ENCODE measurements at places on chromosomes 7 and 10.

DNA sequence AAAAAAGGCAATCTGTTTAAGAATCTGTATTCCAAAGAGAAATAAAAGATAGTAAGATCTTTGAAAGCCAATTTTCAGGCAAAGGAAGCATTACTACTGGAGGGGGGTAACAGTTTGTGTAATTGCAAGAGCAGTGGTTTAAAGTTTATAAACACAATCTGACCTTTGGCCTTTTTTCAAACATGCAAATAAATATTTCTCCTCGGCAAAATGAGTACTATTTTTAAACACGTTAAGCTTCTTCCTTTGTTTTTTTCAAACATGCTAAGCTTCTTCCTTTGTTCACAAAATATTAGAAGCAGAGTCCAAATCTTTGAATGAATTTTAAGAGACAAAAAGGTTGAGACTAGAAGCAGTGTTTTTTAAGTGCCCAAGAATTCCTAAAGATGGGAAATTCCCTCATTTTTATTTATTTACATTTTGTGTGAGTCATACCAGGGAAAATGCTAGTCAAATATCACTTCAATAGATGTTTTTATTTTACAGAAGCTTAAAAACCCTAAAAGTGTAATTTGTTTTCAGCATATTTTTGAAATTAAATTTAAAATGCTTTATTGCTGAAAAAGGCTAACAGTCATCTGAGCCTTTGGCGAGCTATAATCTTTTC is 229.3 kb downstream of the GPR37 start:
- DNase-seq: no peak

DNA sequence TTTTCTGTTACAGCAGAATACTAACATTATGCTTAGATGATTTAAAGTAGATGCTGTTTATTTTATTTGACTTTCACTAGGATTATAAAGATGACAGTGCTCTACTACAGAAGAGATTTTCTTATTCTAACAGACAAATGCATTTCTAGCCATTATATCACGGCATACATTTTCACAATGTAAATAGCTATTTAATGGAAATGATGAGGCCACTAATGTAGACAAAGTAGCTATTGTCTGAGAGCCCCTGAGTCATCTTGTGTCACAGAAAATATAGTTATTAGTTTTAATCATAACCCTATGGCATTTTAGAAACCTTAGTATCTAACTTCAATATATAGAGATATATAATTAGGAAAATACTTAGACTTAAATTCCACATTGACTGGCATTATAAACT is 158.0 kb upstream of the AHR start:
- DNase-seq: no peak

DNA sequence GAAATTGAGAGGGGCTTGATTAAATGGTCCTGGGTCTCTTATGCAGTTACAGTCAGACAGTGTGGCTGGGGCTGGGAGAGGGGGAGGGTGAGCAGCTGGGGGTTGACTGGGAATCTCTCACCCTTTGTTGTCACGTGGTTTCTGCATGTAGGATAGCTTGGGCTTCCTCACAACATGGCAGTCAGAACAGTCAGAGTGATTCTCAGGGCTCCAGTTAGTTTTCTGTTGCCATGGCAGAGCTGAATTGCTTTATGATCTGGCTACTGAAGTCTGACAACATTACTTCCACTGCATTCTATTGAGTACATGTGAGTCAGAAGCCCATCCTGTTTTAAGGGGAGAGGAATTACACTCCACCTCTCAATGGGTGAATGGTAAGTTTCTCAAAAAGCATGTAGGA is 102.7 kb downstream of the WDR11 start:
- DNase-seq: no peak

DNA sequence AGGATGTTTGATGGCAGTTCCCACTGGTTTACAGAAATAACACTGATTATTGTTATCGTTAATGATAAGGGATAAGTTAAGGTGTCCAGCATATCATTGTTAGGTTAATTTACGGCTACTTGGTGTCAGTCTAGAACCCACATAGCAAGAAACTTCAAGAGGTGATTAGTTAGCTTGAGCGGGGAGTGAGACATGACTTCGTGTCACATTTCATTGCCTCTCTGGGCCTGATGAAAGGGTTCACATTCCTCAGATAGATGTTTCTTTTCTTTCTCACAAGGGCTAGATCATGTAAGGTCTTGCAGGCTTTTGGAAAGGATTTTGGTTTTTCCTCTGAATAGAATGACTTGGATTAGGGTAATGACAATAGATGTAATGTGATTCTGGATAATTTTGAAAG is 26.7 kb downstream of the WAC start:
- no peak for DNase-seq

DNA sequence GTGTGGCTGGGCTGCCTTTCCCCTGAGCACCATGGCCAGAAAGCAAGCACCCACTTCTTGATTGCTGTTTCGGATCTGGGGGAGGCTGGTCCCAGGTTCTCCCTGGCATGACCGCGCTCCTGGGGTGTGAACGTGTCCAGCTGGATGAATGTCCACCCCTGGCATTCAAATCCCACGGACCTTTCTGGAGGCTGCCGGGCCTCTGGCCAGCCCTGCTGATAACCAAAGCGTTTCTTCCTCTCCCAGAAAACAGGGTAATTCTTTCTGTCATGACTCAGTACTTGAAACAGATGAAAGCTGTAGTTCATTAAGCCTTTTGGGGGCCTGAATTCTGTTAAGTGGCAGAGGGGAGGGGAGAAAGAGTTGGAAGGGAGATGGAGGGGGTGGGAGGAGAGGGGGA is 73.1 kb upstream of the SAMD8 start:
- no peak for DNase-seq

GRCh38 chr7:135430626-135431025 is 79.3 kb downstream of the CNOT4 start:
- DNase-seq: no peak

- DNase-seq: no peak
Measured at GRCh38 chr10:127804696-127805095, 67.7 kb downstream of the FOXI2 start.

DNA sequence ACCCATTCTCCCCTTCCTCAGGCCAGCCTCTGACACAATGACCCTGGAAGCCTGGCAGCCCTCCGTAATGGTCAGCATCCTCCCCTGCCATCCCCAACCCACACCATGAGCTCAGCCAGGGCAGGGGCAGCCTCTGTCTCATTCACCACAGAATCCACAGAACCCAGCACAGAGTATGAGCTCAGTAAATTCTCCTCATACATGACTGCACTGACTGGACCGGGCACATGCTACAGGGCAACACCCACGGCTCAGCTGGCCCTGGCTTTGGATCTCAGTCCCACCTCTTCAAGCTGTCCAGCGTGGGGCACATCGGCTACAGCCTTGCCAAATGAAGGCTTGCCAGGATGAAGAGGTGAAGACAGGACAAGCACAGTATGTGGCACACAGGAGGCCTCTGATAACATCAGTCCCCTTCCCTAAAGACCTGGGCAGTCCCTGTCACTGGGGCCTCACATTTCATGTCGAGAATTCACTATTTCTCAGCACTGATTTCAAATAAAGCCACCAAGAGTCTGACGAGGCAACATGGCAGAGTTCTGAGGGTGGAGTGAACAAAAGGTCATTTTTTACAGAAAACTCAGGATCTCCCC is 7.9 kb downstream of the GPRIN2 start:
- DNase-seq: no peak

GRCh38 chr10:29214551-29214950 is 74.3 kb upstream of the LYZL1 start:
- DNase-seq: no peak

DNA sequence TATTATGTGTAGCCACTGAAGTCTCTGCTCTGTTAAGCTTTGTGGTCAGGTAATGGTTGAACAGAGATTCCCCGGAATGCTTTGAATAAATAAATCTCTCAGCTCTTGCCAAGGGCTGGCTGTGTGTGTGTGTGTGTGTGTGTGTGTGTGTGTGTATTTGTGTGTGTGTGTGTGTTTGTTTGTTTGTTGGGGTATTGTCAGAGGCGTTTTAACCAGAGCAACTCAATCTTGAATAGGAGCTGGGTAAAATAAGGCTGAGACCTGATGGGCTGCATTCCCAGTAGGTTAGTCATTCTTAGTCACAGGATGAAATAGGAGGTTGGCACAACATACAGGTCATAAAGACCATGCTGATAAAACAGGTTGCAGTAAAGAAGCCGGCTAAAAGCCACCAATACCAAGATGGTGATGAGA is 256.2 kb upstream of the CACNA2D1 start:
- no peak for DNase-seq

DNA sequence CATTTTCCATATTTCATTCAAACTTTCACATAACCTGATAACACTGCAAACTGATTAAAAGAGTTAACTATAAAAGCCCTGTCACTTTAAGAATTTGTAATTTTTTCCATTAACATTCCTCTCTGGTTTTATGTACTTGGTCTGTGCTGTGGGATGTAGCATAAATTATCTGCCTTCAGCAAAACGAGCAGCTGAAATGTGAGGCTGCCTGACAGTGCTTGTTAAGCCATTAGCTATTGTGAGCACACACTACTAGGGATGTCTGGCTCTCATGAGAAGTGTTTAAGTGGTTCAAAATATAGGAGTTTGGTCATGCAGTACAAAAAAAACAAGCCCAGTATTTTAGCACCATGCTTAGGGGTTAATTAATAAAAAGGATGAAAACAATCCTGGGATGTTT is 63.0 kb downstream of the HOXA1 start:
- DNase-seq: no peak

GRCh38 chr7:100680576-100681271 is 7.2 kb downstream of the GNB2 start:
- no peak for DNase-seq

GRCh38 chr7:117210908-117211307 is 112.0 kb downstream of the WNT2 start:
- no peak for DNase-seq

DNA sequence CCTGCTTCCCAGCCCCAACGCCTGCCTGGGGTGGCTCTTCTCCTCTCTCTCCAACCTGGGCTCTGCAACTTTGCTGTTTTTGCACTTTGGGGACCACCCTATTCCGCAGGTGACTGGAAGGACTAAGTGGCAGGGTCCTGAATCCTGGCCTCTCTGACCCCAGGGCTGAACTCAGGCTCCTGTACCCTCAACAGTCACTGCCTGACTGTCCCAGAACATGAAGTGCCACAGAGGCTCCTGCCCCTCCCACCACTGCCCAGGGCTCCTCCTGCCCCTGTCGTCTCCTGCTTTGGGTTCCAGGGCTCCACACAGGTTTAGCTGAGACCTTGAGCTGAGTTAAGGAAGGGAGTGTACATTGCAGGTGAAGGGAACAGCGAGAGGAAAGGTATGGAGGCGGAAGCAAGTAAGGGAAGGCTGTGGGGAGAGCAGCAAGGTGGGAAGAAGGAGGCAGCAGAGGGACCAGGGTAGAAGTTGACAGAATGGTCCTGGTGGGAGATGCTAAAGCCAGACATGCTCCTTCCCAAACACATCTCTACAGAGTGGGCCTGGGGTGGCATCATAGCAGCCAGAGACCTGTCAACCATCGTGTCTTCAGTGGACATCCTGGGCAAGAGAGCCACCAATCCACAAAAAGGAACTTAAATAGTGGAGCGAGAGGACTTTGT is 5.7 kb upstream of the GRID1 start:
- no peak for DNase-seq

DNA sequence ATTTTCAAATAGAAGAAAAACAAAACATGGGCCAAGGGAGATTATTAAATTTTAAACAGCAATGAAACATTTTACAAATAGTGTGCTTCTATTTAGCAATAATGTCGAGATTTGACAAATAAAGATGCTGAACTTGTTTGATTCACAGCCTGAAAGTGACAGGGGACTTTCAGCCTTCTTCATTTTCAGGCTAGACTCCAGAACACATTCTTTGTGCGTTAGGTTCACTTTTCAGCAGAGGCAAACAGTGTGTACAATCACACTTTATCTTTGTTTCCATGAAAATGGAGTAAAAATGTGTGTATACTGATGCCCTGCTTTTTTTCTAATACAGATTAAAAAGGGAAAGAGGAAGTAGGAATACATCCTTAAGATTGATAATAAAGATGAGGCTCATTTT is 35.6 kb downstream of the FAM171A1 start:
- DNase-seq: no peak

Data from activated naive CD8-positive, alpha-beta T cell treated with anti-CD3 and anti-CD28 coated beads, Interleukin-2, amount 50 U/mL, for 24 hours (primary cell).